Astrocyte of the spinal cord (primary cell): ENCODE measurements at places on chromosomes 3 and 15.

DNA sequence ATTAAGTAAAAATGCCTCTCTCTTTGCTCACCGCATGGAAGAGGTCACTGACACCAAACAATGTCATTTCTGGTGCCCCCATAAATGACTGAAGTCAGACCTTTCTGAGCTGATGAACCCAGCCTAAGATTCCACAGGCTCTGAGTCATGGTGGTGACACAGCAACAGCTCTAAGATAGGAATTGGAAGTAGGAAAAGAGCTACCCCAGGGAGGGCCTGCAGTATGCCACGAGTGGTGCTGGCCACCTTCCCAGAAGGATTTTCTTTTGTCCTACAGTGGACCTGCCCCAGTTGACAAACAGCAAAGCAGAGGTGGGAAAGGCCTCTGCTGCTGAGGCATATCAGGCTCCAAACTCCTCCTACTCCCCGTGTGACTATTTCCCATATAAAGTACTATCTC, 208.1 kb downstream of the MINAR1 start:
- DNase-seq, result peak; percentile 74

DNA sequence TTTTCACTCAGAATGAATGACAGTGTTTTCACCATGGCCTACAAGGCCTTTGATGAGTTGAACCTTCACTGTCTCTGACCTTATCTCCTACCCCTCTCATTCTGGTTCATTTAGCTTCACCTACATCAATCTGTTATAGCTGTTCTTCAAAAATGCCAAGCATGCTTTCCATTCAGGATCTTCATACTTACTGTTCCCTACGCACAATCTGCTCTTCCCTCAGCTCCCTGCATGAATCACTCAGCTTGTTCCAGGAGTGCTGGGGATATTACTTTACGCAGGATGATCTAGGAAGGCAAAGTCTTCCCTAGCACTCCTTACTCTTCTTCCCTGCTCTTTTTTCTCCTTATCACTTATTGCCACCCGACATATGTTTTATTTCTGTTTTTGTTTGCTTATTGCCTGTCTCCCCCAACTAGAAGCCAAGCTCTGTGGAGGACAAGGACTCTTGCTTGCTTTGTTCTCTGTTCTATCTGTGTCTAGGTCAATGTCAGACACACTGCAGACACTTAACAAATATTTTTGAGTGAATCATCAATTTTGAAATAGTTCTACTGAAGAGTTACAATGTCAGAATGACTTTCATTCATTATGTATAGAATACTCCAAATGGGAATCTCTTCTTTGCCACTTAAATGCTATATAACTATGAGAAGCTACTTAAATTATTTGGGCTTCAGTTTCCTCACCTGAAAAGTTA, 238.3 kb upstream of the FEZF2 start:
- peak; percentile 38 for DNase-seq

DNA sequence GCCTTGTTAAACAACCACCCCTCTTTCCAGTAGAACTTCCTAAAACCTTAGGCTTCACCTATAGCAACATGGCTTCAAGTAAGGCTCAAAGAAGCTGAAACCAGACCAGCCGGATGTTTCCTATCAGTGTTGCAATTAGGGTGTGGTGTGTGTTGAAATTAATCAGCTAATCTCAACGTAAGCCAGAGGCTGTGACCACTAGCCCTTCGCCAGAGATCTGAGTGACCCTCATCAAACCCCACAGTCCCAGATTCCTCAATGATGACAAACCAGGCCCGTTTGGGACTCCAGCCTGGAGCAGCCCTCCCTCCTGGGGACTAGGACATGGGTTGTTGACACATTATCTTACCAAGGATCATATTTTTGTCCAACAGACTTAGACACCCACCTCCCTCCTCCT, 27.3 kb downstream of the CYP11A1 start:
- DNase-seq, result no peak

GRCh38 chr3:14319654-14320182, 82.7 kb upstream of the SLC6A6 start:
- DNase-seq, result peak; percentile 46

DNA sequence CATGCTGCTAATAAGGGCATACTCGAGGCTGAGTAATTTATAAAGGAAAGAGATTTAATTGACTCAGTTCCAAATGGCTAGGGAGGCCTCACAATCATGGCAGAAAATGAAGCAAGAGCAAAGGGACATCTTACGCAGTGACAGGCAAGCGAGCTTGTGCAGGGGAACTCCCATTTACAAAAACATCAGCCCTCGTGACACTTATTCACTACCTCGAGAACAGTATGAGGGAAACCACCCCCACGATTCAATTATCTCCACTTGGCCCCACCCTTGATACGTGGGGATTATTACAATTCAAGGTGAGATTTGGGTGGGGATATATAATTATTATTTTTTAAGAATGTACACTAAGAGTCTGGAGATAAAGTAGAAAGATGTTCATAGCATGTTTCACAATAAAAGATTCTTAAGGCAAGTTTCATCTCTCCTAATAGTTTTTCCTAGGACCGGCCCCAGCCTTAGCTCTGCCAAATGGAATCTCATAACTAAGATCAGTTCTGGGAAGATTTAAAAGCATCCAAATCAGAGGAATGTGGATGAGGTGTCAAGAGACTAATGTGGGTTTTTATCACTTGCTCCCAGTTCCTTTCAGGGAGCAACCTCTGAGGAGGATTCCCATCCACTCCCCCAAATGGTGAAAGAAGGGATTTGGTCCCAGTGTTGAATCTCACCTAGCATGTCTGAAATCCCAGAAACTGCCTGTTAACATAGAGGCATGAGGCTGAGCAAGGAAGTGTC, 221.0 kb downstream of the ZMAT3 start:
- DNase-seq, result no peak

GRCh38 chr3:140093742-140094141, 158.8 kb downstream of the CLSTN2 start:
- peak; percentile 78 for DNase-seq

DNA sequence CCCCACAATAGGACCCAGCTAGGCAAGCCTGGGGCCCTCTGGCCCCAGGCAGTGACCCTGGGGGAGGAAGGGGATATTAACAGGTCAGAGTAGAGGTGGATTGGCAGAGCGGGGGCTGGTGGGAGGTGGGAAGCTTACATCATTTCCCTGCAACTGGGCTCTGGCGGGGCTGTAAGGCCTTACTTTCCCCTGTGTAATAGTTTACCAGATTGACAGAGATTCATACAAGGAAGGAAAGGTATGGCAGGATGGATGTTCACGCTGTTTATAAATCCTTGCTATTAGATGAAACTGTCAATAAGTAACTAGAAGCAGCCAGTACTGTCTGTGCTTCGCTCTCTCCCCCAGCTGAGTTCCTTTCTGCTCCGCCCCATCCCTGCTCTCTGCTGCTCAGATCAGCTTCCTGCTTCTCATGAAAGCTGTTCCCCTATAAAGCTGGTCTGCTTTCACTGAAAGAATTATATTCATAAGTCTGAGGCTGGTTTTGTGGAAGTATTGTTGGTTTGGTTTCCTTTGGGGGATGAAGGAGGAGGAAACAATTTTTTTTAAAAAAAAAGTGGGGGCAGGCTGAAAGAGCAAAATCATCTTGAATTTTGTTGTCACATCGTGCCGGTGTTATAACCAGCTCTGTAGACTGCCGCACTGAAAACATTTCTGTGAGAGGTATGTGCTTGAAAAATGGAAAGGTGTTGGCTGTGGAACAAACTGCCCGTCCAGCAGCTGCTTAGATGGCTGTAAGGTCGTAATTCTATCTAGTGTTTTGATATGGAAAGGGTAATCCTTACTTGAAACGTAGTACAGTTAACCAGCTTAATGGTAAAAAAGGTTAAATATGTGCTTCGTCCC, 76.4 kb downstream of the BBX start:
- DNase-seq, result peak; percentile 62

GRCh38 chr15:89958107-89958805, 42.9 kb upstream of the ZNF710 start:
- no peak for DNase-seq

DNA sequence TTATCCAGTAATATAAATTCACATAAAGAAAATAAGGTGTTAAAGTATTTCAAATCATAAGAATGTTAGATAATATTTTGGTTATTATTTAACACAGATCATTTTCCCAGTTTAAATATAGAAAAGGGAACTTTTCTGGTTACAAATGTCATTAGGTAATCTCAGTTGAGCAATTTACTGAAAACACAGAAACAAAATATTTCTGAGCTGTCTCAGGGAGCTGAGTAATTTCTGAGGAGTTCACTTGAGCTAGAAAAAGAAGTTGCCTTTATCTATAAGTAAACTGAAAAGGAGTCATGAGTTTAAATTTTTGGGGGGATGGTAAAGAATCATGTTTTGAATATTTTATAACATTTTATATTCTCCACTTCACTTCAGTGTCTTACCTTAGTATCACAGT, 855.4 kb upstream of the ARPP21 start:
- DNase-seq, result no peak

DNA sequence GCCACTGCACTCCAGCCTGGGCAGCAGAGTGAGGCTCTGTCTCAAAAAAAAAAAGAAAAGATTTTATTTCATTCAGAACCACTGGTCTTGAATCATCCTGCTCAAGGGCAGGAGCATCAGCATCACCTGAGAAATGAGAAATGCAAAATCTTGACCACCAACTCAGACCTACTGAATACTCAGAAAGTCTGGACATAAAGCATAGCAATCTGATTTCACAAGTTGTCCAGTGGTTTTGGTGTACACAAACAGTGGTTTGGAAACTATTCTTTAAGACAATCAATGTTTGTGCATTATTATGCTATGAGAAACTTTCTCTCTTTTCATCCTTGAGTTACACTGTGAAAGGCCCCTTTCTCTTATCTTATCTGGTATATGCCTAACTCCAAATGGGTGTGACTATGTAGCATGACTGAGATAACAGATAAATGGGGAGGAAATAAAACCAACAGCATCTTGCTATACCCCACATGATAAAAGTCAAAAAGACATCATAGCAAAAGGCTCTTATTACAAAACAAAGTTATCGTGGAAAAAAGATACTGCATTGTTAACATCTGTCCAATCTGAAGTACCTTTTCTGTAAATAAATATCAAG, 174.2 kb upstream of the STT3B start:
- DNase-seq, result no peak

DNA sequence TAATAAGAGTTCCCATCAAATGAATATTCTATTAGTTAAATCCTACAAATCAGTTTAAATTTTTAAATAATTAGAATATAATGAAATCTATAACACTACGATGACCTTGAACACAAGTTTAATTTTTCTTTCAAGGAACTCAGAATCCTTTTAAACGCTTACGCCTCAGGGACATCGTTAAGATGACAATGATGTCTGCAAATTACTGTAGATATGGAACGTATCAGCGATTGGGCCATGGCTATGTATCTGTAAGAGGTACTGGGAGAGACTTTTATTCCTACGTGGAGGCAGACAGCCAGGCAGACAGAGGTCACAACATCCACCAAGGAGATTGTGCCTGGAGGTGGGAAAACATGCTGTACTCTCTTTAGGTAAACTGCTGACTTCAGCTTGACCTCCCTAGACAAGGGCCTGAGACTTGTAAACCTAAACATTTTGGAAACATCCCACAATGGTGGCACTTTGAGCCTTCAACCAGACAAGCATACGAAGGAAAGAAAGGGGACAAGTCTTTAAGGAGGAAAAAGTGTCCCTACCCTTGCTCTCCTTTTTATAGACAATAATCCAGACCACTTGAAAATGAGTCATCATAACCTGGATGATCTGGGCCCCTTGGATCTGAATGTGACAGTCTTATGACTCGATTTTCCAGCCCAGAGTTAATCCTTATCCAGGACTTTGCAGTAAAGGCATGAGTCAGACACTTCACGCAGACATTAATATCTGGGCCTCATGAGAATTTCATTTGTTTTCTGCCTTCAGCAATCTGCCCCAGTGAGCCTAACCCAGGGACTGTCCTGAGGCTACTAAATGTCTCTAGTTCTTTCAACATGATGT, 6.8 kb upstream of the LDHAL6B start:
- peak; percentile 61 for DNase-seq

DNA sequence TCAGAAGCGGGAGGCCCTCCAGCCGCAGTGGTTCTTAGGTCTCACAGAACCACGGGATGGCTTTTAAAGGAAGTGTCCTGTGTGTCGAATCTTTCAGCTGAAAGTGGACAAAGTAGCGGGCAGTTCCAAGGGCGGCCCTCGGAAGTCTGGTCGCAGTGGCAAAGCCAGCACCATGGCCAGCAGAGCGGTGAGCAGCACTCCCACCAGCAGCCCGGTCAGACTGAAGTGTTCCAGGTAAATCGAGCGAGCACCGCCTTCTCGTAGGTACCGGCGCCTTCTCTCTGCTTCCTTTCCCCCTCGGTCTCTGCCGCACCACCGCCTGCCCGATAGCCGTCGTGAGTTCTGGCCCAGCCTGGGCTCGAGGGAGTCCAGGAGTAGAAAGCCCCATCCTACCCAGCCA, 103.6 kb upstream of the ABHD17C start:
- DNase-seq, result no peak

- no peak for DNase-seq
These were observed 1.3 kb downstream of the ABHD2 start for GRCh38 chr15:89089316-89090230.

- DNase-seq, result peak; percentile 79
These were observed 18.1 kb downstream of the H1-8 start for GRCh38 chr3:129560911-129561594.

DNA sequence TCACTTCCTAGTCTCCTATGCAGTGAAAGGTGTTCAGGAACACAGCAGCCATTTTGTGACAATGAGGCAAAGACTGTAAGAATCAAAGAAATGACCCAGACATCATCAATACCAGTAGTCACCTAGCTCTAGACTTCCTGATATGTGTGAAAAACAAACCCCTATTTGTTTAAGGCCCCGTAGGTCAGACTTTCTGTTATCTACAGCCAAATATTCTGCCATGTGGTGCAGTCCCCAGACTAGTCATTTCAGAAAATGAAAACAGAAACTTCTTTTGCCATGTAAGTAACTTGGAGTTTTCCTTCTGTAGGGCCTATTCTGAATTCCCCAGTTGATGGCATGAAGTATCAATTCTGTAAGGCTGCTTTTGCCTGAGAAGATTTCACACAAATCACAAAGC, 181.7 kb upstream of the SNTN start:
- DNase-seq, result no peak
